ENCODE measurements at places on chromosomes 1 and 21.

GRCh38 chr21:45545691-45546531 is 3.7 kb upstream of the SLC19A1 start:
- DNase-seq: peak; percentile 38

- DNase-seq: no peak
These were observed 102.7 kb downstream of the CRYAA start for GRCh38 chr21:43271452-43272020.

- no peak for DNase-seq
These were observed 11.6 kb downstream of the ARHGEF2 start for GRCh38 chr1:155966750-155967149.

GRCh38 chr1:234777856-234778220 is 167.9 kb upstream of the IRF2BP2 start:
- no peak for DNase-seq

DNA sequence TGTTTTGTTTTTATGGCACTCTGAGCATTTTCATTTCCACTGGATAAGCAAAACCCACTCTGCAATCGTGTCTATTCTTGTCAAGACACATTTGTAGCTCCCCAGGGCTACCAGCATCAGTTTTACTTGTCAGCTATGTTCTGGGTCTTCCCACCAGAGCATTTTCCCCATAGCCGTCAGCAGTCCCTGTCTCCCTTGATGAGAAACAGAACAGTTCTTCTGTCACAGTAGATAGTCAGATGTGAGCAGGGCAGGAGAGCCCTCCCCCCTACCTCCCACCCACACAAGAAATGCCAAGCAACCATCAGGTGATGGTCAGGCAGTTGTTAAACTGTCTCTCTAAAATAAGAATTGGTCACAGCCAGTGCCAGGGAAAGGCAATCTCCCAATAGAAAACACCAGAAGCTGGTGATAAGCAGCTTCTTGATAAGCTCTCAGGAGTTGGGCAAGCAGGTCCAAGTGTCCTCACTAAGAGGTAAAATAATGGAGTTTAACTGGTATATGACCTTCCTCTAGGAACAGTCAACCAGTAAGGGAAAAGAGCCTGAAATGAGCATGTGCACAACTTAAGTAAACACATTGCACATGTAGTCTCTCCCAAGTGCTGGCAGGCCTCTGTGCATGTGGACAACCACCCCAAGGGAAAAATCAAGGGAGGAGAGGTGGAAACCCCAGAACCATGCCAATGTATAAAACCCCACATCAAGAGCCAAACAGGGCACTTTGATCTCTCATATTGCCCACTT is 208.2 kb downstream of the S1PR1 start:
- DNase-seq: no peak

DNA sequence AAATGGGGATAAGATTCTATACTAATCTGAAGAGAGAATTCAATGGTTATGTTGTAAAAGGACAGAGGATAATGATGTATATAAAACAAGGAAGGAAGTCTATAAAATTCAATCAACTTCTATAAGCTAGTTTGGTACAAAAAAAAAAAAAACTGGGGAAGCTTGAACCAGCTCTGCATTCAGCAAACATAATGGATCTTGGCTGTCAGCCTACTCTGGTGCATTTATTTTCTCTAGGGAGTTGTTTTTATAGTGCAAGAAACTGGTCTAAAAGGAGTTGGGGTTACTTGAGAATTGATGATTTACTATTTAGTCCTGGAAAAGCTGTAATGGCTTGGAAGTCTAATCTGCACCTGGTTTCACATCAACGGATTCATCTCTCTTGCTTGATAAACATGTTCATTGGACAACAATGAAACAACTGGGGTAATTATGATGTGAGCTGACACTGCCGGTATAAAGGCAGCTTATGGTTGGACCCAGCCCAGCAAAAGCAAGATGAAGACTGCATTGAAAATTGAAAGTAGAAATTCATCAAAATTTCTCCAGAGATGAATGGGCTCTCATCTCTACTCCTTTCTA is 199.4 kb upstream of the NRIP1 start:
- DNase-seq: no peak

GRCh38 chr1:77958391-77958790 is 20.5 kb downstream of the FUBP1 start:
- no peak for DNase-seq

DNA sequence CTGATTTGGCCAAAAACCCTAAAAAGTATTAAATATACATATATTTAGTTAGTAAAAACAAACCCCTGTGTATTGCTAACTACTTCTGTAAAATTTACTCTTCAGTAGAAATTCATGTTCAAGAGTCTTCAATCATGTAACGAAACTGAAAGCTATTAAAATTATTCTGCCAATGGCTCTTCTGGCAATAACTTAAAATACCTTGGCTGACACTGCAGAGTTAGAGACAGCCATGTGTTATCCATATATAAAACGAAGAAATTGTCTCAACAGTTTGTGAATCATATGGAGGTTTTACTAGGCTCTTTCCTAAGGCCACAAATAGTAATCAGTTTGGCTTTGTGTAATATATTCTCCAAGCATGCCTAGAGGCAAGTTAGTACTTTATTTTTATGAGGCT is 357.2 kb downstream of the COL11A1 start:
- no peak for DNase-seq

- no peak for DNase-seq
These were observed 4.2 kb downstream of the ST6GALNAC5 start for GRCh38 chr1:76871355-76871974.

Measured in right forelimb (tissue), 1 donor.